KG1 (cell line): ENCODE measurements at places on chromosomes 16 and 17.

GRCh38 chr16:31477220-31478216 is 5.4 kb upstream of the SLC5A2 start:
- DNase-seq, result no peak

DNA sequence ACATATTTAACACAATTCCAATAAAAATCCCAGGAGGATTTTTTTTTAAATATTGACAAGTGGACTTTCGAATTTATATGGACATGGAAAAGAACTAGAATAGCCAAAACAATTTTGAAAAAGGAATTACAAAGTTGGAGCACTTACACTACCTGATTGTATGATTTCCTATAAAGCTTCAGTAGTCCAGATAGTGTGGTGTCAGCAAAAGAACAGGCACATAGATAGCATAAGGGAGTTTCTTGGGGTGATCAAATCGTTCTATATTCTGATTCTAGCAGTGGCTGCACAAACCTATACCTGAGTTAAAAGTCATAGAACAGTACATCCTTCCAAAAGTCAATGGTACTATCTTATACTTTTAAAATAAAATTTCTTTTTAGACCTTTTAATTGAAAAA is 66.4 kb upstream of the CES5A start:
- DNase-seq, result no peak

DNA sequence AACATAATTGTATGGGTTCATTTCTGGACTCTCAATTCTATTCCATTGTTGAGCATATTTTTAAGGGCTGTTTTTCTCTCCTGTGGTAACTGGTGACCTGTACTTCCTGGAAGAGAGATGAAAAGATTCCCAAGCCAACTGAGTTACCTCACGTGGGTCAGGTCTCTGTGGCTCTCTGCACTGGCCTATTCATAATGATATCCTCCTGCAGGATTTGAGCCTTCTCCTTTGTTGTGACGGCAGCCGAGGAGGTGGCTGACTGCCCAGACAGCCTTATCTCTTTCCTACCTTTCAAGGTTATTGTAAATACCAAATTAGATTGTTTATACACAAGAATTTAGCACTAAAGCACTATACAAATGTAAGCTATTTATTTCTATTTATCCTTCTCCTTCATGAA is 2.7 kb upstream of the ACE start:
- DNase-seq, result no peak

GRCh38 chr17:3993493-3994220 is 29.4 kb upstream of the ATP2A3 start:
- DNase-seq, result no peak

- DNase-seq, result no peak
These were observed 303.7 kb upstream of the PMFBP1 start for GRCh38 chr16:72475688-72476087.
